ENCODE measurements at places on chromosomes 11 and 22.

DNA sequence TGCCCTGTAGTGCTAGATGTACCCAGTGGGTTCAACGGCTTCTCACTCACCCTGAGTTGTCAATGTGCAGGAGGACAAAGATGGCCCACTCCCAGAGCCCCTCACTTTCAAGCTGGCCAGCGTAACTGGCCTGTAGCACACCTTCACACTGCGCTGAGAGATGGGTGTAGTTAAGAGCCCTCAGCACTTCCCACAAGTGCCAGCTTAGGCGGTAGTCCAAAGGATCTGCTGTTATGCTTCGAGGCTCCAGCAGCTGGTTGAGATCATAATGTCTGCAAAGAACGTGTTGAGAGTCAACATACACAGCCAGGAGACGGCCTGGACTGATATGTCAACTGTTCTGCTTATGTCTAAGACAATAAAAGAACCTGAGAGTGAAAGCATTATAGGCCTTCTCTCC lies 14.7 kb upstream of the CHRNA10 start:
- DNase-seq = no peak

GRCh38 chr11:65430406-65431217 lies 8.0 kb downstream of the NEAT1 start:
- DNase-seq = no peak

- DNase-seq = no peak
Observed at GRCh38 chr11:114683007-114683406, 4.7 kb downstream of the NXPE2 start.

DNA sequence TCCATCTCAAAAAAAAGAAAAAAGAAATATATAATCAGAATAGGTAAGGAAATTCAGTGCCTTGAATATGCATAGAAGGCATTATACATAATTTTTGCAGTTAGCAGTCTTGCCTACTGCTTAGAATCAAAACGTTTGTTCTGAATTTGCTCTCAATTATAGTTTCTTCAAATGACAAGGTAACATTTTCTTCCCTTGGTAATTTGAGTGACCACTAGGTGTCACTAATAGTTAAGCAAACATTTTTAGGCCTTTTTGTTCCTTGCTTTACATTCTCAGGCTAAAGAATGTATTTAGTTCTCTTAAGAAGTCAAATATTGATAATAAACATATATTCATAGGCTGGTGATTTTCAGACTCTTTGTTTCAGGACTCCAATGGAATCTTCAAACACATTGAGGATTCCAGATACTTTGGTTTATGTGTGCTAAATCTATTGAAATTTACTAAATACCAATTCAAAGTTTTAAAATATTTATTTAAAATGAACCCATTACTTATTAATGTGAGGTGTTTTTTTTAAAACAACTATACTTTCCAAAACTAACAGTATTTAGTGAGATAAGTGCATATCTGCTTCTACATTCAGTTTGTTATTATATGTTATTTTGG lies 55.0 kb upstream of the DEPDC7 start:
- no peak for DNase-seq

GRCh38 chr11:120769906-120770305 lies 254.0 kb upstream of the TBCEL start:
- DNase-seq = no peak
